ENCODE measurements at places on chromosomes 2 and 18.

DNA sequence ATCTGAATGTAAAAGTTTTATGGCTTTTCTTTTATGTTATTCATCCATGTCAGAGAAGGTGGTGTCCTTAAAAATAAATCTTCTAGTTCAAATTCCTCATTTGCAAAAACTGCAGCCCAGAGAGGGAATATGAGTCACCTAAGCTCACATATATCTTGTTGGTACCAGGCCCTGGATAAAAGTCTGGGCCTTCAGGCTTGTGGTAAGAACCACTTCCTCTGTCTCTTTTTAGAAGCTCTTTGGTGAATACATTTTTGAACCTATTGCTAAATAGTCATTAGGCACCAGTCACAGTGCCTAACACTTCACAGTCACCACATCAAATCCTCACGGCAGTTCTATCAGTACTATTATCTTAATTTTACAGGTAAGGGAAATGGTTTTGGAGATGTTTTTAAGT is 199.2 kb downstream of the KCNS3 start:
- peak; percentile 9 for DNase-seq

- no peak for DNase-seq
Measured at GRCh38 chr2:195503208-195503607, 153.8 kb upstream of the SLC39A10 start.

DNA sequence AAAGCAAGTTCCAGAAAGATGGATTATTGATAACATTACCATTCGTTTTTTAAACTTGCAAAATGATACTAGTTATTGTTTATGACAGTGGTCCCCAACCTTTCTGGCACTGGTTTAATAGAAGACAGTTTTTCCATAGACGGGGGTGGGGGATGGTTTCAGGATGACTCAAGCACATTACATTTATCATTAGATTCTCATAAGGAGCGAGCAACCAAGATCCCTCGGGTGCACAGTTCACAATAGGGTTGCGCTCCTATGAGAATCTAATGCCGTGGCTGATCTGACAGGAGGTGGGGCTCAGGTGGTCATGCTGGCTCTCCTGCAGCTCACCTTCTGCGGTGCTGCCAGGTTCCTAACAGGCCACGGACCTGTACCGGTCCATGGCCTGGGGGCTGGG is 86.2 kb downstream of the BCL2 start:
- DNase-seq, result no peak

- no peak for DNase-seq
Measured at GRCh38 chr2:113692698-113693428, 63.6 kb downstream of the SLC35F5 start.

DNA sequence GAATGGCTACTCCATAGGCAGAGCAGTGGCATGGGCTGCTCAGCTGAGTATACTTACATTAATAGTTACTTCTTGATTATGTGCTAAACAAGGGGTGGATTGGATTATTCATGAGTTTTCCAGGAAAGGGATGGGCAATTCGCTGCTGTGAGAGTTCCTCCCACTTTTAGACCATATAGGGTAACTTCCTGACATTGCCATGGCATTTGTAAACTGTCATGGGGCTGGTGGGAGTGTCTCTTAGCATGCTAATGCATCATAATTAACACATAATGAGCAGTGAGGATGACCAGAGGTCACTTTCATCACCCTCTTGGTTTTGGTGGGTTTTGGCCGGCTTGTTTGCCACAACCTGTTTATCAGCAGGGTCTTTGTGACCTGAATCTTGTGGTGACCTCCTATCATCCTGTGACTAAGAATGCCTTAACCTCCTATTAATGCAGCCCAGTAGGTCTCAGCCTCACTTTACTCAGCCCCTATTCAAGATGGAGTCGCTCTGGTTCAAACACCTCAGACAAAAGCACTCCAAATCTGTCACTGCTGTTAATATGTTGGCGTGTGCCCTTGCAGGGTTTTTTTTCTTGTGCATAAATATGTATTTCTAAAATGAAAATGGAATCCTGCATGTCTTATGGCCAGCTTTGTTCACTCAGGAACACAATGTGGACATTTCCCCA is 56.0 kb downstream of the CYBRD1 start:
- DNase-seq, result no peak

DNA sequence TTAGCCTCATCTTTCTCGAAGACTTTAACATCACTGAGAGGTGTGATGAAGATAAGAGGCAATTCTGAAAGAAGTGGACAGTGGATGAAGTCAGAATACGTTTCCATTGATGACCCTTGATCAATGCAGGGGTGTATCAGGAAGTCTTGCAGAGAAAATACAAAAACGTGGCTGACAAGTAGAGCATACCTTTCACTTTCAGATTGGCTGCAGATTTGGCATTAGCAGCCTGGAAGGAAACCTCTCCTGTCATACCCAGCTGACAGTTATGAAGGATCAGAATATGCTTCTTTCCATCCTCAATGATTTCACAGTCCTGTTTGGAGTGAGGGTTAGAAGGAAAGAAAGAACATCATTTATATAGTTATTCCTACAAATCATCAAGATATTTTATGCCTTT is 152.5 kb downstream of the PLEKHA3 start:
- no peak for DNase-seq

- no peak for DNase-seq
Measured at GRCh38 chr2:190511104-190511503, 23.4 kb downstream of the NEMP2 start.

GRCh38 chr2:196291426-196291825 is 120.0 kb upstream of the STK17B start:
- DNase-seq, result no peak

GRCh38 chr18:44742718-44743311 is 62.1 kb downstream of the SETBP1 start:
- DNase-seq, result no peak

GRCh38 chr2:199303728-199304177 is 154.0 kb downstream of the SATB2 start:
- DNase-seq, result no peak

DNA sequence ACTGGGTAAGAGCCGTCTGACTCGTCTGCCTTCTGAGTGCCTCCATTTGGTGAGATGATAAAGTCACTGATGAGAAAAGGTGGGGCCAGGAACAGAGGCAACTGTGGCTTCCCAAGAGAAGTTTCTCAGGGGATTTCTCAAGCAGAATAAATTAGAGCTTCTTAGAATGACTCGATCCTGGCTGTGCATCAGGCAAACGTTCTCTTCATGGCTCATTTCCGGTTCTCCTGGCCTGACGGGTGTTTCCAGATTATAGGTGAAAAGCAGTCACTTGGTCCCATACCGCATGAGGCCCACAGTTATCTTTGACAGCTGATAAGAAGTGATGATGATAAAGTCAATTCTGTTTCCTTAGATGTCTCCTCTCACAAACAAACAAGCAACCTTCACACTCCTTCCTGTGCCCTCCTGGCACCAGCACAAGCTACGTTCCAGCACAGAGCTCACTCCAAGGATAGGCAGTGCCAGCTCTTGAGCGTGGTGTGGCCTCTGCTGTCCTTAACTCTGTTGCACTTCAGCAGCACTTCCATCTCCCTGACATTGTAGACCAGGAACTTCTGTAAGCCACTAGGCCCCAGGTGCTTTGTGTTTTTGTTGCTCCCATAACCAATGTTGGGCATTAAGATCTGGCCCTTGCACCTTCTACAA is 37.8 kb upstream of the KCNF1 start:
- DNase-seq, result no peak

DNA sequence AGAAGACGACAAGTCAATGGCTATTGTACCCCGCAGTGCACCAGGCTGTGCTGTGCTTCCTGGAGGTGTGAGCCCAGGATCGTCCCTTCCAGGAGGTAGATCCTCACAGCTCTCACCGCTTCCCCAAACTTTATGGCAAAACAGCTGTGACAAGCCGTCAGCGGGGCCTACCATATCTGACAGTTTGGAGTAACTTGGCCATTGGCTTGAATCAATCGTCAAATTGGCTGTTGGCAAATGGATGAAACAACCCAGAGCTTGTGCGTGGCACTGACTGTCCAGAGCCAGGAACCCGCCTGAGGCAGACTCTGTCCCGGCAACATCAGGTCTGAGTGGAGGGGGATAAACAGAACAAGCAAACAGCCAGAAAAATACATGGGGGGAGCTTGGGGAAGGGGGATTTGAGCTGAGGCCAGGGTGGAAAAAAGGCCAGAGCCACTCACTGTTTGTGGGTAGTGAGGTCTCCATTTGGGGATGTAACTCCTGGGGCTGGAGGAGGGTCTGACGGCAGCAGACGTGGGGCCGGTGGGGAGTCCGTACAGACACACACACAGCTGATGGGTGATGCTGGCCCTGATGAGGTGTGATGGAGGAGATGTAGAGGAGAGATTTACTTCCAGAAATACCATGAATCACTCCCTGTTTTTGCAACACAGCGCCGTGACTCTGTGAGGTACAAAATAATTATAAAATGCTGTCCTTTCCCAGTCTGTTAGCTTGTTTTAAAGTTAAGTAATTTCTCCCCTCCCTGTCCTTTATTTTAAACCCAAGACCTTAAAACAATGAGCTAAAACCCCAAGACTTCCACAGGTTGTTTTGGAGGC is 174.8 kb downstream of the TWIST2 start:
- DNase-seq, result no peak

DNA sequence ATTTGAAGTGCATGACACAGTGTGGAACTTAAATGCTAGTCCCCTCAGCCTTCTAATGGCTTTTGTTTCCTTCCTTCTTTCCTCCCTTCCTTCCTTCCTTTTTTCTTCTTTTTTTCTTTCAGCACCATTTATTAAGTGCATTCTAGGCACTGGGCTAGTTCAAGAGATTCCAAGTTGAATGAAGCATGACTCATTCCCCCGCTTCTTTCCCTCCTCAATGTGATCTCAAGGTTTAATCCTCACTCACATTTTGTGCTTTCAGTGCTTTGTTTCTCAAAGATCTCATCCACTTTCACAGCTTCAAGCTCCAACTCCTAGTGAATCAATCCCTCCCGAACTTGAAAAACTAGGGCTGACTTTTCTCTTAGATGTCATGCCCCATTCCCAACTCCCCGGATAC is 90.1 kb downstream of the LBH start:
- DNase-seq, result no peak

DNA sequence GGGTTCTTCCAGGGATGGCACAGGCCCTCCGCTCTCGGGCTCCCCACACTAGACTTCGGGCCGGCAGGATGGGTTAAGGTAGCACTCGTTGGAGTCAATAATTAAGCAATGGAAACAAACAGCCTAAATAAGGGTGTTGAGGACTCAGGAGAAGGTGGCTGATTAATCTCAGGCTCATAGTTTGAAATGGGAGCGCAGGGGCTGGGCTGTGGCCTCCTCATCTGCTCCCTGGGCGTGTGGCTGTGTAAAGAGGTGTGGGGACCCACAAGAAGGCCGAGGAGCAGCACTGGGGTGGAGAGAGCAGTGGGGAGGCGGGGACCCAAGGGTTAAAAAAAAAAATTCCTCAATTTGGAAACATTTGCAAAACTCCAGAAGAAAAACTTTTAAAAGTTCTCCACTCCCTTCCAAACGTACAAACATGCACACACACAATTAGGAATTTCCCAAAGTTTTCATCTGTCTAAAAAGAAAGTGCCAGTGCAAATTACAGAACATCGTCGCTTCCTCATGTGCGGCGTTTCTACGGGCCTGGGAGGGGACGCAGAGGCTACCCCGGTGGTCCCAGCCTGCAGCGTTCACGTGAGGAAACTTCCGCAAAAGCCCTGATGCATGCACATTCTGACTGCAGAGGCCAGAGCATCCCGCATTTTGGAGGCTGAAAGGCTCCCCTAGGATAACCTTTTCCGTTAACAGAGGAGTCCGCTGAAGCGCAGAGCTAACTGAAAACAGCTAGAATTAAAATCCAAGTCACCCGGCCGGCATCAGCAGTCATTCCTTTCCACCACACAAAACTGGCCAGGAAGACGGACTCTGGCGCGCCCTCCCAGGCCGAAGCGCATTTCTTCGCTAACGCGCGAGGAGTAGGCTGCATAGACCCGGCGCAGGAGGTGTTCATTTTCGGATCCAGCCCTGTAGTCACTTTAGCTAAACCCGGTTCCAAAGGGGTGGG is 1.0 kb upstream of the TUBB6 start:
- DNase-seq, result no peak

- no peak for DNase-seq
Measured at GRCh38 chr2:109415581-109416013, 198.2 kb downstream of the SEPTIN10 start.

GRCh38 chr2:197304556-197305011 is 6.0 kb downstream of the ANKRD44 start:
- DNase-seq, result no peak

DNA sequence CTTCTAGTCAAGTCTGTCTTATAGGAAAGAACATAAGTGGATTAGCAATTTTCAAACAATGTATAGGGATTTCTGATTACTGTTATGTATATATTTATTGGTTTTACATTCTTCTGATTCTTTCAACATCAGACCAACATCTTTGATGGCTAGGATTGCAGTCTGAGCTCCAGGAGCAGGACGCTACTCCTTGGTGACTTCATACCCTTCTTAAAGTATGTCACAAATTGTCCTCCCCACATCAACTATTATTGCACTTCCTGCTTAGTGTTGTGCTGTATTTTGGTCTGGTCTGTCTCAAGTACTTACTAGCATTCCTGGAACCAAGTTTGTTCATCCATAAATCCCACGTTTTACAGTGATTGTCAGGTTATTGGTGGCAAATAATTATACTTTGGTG is 49.0 kb downstream of the MAP2 start:
- no peak for DNase-seq

DNA sequence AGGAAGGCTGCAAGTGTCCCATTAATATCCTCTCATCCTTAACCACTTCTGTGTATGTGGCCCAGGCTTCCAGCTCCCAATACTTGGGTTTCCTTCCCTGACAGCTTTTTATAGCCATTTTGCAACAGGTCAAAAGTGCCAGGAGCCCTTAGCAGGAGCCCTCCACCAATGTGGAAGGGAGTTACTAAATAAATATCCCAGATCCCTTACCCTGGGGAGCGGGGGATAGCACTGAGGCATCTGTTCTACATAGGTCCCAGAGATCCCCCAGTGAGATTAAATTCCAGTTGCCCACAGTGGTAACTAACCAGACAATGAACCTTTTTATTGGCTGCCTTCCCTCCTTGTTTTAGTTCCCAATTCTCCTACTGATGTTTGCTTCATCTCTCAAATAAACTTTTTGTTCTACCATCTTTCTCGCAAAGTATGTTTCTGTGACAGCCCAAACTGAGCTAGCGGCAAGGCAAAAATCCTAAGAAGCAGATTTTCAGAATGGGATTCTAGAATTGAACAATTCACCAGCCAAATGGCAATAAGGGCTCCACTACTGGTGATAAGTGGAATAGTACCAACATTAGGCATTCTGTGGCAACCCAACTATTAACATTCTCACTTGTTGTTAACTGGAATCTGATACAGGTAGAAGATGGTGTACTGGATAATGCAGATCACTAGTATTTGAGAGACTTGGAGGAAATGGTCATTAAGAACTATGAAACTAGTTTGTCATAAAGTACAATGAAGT is 83.9 kb upstream of the MAPRE2 start:
- no peak for DNase-seq

- no peak for DNase-seq
Measured at GRCh38 chr2:109264595-109265328, 135.8 kb downstream of the SH3RF3 start.

DNA sequence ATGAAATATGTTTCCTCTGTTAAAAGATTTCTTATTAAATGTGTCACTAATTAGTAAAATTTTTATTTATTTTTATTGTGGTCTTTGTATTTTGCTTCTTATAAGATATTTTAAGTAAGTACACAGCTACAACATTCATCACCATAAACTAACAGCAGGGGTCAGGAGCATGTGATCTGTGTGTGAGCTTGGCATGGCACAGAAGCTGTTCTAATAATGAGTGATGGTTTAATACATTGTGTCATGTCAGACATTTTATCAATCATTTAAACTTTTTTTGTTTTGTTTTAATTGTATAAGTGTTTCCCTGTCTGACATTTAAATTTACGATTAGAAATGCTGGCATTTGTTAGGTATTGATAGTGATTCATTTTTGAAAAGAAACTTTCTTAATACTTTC is 585.4 kb downstream of the DSC3 start:
- DNase-seq, result no peak

All from NK-92 treated with Interleukin-12 subunit alpha and Interleukin-12 subunit beta, amount 100 ng/mL, for 24 hours (cell line).